Iris pigment epithelial cell (primary cell): ENCODE measurements at places on chromosomes 16 and 17.

DNA sequence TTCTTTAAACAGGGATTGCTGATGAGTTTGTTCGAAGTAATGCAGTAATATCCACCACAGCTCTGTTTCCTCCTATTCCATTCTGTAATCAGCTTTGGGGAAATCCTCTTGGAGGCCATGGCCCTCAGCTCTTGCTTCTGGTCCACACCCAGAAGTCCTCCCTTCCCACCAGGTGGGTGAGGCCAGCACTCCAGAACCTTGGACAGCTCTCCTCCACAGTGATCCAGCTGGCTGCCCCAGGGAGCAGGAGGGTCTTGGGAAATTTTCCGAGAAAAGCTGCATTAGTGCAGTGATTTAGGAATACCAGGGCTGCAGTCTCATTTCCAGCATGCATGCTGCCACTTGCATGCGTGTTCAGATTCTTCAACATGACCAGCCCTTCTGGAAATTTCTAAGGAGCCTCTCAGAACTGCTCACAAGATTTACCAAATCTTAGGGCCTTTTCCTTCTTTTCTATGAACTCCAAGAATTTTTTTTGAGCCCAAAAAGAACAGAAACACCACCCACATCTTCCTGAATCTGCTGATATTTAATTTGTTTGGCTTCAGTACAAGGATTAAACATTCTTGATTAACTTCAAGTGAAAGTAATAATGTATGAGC, 4.2 kb downstream of the SMPD3 start:
- peak; percentile 37 for DNase-seq

DNA sequence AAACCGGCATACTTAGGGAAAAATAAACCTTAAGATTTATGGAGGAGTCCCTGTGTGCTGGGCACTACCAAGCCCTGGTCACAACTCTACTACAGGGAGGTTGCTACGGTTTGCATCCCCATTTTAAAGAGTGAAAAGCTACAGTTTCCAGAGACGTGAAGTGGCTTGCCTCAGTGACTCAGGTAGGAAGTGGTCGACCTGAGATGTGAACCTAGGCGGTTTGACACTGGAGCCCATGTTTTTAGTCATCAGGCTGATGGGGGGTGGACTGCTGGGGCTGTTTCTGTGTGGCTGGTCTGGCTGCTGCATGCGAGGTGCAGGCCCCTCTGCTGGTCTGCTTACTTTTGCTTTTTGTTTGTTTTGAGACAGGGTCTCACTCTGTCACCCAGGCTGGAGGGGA, 6.6 kb downstream of the COX6A2 start:
- DNase-seq, result no peak

GRCh38 chr17:68785565-68786486, 169.4 kb downstream of the ABCA8 start:
- no peak for DNase-seq

GRCh38 chr16:30490210-30490609, 17.7 kb downstream of the ITGAL start:
- DNase-seq, result no peak

DNA sequence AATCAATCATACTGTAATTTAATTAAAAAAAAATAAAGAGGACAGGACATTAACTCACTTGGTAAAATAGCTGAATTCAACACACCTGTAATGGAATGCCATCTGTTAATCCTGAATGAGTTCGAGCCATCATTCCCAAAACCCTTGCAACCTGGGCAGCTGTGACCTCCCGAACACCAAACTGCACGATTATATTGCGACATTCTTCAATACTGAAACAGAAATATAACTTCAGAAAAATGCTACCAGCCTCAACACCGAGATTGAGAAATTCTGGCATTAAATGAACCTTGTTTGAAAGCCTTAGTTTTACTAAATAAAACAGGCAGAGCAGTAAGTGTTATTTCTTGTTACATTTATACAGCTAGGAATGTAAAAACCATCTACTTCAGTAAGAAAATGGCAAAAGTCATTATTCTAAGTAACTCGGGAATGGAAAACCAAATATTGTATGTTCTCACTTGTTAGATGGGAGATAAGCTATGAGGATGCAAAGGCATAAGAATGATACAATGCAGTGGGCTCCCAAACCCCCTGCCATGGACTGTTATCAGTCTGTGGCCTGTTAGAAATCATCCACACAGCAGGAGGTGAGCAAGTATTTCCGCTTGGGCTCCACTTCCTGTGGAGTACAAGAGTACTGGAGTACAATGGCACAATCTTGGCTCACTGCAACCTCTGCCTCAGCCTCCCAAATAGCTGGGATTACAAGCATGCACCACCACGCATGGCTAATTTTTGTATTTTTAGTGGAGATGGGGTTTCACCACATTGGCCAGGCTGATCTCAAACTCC, 46.5 kb downstream of the CNOT1 start:
- DNase-seq, result peak; percentile 54

DNA sequence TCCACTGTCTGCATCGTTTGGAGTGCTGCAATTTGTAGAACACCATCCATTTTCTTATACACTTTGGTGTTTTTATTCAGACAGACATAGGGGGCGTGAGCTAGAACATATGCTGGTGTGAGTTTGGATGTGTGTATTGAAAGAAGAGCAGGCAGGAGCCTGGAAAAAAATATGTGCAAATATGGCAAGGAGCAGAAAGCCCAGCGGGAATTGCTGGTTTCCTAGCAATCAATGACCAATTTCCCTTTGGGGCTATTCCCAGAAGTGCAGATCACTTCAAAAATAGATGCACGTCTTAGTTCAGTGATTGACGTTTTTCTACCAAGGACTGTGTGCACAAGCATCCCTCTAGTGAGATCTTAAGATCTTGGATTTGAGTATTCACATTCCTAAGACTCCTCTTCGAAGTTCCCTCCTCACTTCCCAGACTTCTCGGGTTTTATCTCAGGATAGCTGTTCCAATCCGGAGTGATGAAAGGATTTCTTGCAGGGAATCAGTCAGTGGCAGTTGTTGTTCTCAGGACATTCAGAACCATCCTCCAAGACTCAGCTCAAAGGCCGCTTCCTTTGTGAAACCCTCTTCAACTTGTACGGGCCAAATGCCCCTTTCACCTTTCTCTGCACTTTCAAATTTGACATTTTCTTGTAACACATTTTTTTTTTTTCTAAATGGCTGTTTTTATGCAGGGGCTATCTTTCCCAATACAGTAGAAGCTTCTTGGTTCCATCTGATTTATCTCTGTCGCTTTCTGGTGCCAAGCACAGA, 268.7 kb upstream of the ASIC2 start:
- no peak for DNase-seq

DNA sequence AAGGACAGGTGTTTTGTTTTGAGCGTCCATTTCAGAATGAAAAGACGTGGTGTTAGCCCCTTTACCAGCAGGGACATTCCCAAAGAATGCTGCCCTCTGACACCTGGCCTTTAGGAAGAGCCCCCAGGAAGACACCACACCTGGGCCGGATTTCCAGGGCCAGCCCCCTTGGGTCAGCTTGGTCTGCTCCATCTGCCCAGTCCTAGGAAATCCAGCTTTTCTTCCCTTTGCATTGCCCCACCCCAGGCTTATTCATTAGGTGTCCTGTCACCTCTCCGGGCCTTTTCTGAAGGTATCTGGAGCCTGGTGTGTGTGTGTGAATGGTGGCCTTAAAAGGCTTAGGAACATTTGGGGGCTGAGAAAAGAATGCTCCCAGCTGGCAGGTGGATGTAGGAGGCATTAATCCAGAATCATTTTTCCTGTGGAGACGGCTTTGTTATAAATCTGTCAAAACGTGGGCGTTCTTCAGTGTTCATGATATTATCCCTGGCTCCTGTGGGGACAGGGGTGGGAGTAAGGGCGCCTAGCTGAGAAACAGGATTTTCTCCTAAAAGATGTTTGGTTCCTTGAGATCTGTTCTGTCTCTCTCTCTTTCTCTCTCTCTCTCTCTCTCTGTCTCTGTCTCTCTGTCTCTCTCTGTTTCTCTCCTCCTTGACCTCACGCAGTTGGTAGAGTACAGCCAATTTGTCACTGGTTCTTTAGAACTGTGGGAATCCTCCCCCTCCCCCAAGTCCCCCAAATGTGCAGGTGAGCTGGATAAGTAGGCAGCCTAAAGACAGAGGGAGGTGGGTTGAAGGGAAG, 84.0 kb downstream of the NTN1 start:
- no peak for DNase-seq

DNA sequence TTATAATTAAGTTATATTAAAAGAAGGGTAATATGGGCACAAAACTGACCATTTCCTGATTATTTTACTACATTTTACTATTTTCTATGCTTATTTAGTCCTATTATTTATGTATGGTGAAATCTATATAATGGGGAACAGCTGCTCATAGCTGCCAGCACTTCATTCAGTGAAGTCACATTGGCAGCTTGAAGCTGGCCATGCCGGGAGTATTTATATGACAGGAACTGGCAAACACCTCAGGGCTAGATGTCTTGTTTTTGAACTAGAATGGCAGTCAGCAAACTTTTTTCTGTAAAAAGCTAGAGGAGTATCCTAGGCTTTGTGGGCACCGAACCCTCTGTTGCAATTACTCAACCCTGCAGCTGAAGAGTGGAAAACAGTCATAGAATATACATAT, 104.1 kb downstream of the CDH13 start:
- no peak for DNase-seq

- DNase-seq, result peak; percentile 61
Observed at GRCh38 chr17:64418506-64419339, 28.1 kb upstream of the PECAM1 start.
